ENCODE measurements at places on chromosomes 13 and 19.

- DNase-seq = no peak
Observed at GRCh38 chr13:78065141-78065540, 146.5 kb upstream of the EDNRB start.

GRCh38 chr19:14031719-14032480 is at the start of gene IL27RA:
Gene IL27RA (plus strand): TSS chr19:14031762. CDS start chr19:14031873, 111 bp downstream.
- no peak for DNase-seq

DNA sequence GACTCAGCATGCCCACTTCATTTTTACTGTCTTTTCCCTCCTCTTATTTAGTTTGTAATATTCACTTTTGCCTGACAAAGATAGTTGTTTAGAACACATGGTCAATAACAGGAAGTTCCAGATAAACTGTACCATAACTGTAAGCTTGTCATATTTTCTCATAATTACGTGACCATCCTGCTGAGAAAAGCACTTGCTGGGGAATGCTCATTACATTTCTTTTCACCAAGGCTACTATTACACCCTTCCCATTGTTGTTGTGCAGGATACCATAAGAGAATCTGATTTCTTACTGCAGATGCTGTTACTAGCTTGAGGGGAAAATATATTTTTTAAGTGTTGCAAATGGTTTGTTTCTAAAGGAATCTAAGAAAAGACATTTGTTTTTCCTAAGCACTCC is 111.7 kb upstream of the SLITRK6 start:
- DNase-seq = no peak

DNA sequence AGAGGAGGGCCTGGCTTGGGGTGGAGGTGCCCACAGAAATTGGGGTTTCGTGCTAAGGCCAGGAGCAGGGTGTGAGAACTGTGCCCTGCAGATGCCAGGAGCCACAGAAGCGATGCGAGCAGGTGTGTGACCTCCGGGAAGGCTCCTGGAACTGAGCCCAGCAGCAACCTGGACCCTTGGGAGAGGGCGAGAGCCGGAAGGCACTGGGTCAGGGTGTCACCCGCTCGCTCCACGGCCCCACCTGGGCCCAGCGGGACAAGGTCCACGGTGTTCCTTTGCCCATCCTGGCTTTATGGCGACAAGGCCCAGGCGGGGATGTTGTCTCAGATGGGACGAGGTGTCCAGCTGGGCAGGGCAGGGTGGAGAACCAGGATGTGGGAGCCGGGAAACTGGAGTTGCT is 4.2 kb downstream of the MISP start:
- no peak for DNase-seq

GRCh38 chr13:24854311-24854710 is 90.3 kb downstream of the RNF17 start:
- DNase-seq = no peak

GRCh38 chr19:39308531-39309304 is 11.9 kb downstream of the LRFN1 start:
- DNase-seq = no peak

DNA sequence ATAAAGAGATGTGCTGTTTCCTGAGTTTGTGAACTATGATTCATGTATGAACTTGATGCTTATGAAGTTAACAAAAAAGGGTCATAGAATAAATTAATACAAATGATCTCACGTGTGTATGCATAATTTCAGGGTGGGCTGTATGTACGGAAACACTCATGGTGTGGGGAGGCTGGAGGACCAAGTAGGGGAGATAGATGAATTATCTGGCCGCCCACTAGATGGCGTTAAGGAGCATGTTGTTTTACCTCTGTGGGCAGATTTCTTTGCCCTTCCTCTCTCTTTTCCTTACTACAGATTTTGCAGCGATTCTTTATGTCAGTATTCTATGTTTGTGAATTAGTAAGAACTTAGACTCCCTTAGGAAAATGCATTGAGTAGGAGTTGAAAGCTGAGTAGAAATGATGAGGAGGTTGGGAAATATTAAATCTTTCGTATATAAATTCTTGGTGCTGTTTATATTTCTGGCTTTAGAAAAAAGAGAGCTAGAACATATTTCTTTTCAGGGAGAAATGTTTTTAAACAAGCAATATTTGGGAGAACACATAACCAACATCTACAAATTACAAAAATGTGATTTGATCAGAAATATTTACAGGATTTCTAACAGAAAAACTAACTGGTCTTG is 47.4 kb upstream of the TMTC4 start:
- DNase-seq = no peak

GRCh38 chr13:48009284-48009683 is 8.2 kb upstream of the SUCLA2 start:
- no peak for DNase-seq

DNA sequence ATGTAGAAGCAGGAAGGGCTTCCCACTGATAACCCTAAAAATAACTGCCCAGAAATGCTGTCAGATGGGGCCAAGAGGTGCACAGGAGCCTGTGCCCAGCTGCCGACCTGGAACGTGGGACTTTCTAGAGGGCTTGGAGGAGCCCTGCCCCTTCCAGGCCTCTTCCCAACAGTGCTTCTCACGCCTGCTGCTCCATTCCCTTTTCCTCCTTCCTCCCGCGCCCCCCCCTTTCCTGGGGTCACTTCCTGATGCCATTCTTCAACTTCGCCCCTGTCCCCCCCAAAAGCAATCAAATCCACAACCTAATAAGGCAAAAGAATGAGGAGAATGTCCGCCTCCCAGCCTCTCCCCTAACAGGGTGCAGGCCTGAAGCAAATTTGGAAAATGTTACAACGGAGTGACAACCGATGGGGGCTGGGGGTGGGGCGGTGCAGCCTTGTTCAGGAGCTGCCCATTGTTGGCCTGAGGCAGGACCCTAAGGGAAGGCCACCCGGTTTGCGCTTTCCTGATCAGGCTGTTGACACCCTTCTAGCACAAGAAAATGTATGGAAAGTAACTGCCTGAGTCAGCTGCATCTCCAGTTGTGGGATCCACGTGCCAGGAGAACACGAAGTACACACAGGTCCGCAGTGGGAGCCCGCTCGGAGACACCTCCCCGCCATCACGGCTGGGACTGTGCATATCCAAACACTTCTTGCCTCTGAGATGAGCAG is 18.7 kb downstream of the ACTN4 start:
- no peak for DNase-seq

DNA sequence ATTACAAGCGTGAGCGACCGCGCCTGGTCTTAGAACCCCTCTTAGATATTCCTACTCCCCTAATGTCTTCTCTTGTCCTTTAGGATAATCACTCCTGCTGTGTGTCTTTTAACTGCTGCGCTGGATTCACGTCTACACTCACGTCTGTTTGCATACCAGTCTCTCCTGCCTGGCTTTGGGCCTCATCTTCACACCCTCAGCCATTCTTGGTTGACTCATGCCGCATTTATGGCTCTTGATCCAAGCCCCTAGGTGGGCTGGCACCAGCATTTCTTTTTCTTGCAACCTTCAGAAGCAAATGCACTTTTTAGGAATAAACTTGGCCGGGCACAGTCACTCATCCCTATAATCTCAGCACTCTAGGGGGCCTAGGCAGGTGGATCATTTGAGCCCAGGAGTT is 22.7 kb downstream of the MYO9B start:
- no peak for DNase-seq

- no peak for DNase-seq
Observed at GRCh38 chr13:108463340-108463739, 166.1 kb upstream of the MYO16 start.

GRCh38 chr19:3482507-3483225 is 575 bp downstream of the SMIM44 start:
- DNase-seq = no peak

GRCh38 chr13:24097064-24097463 is 63.5 kb upstream of the SPATA13 start:
- no peak for DNase-seq

- no peak for DNase-seq
Observed at GRCh38 chr13:50244713-50245574, 229.7 kb downstream of the KCNRG start.

- no peak for DNase-seq
Observed at GRCh38 chr13:76790526-76790925, 95.7 kb downstream of the KCTD12 start.

GRCh38 chr13:18949489-18949761 is 232.2 kb downstream of the TUBA3C start:
- DNase-seq = no peak

- no peak for DNase-seq
Observed at GRCh38 chr13:67292886-67293285, 62.8 kb upstream of the PCDH9 start.

DNA sequence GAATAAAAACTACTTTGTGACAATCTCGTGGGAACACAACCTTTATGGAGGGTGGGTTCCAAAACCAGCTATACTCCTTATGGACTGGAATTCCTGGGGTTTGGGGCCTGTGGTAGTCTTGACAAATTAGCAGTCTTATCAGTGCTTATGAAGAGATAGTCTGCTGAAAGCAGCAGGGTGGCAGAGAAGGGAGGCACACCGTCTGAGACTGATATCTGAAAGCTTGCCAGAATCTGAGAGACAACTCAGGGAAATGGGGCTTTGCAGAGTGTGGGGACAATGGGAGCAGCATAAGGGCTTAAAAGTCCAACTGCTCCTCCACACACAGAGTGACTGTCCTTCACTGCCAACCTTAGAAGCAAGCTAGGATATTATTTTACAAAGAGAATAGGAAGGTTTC is 95.9 kb downstream of the UGGT2 start:
- DNase-seq = no peak

DNA sequence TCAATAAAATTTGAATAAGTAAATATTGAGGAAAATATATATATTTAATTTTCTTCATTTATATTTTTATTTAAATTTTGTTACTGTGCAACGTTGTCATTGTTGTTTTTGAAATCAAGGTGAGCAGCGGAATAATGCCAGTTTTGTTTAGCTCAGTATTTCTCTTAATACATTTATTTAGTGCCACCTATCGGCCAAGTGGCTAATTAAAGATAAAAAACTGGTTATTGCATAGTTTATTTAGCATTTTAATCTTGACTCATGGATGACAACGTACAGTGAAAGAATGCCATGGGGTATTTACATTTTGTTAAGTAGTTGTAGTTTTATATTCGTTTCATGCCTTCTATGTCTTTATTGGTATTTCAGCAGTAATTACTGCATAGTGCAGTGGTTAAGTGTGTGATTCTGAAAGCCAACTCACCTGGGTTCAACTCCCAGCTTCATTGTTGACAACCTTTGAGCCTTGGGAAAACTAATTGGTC is 265.9 kb downstream of the MYO16 start:
- no peak for DNase-seq

- DNase-seq = no peak
Observed at GRCh38 chr13:36837354-36838092, 18.5 kb downstream of the RFXAP start.

- DNase-seq = no peak
Observed at GRCh38 chr13:30043631-30043925, 193.2 kb upstream of the UBL3 start.

GRCh38 chr19:29201855-29202254 is 11.1 kb downstream of the UQCRFS1 start:
- no peak for DNase-seq

- peak; percentile 78 for DNase-seq
Observed at GRCh38 chr19:49553451-49554271, 25.9 kb downstream of the RCN3 start.

DNA sequence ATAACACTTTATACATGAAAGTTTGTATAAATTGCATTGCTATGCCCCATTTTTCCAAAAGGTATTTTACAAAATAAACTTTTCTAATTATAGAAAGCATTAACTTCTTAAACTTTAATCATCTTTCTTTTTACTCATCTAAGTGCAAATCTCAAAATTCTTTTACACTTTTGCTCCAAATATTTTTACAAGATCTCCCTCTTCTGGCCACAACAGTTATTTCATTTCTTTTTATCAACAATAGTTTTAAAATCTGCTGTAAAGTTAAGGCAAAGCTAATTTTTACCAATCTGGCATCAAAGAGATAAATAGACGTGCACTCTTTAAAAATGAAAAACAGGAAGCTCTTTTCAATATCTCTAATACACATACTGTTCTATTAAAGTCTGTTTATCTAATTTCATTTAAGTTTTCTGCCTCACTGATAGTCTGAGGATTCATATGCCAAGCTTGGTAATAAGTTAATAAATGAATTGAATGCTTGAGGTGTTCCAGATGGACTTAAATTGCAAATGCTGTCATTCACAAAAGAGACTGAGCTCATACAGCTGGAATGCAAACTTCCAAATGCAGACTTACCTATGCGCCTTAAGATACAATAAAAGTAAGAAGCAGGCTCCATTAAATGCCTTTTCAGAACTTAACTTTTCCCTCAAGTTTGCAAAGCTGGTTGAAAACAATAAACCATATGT is 583.0 kb upstream of the ATXN8OS start:
- no peak for DNase-seq

DNA sequence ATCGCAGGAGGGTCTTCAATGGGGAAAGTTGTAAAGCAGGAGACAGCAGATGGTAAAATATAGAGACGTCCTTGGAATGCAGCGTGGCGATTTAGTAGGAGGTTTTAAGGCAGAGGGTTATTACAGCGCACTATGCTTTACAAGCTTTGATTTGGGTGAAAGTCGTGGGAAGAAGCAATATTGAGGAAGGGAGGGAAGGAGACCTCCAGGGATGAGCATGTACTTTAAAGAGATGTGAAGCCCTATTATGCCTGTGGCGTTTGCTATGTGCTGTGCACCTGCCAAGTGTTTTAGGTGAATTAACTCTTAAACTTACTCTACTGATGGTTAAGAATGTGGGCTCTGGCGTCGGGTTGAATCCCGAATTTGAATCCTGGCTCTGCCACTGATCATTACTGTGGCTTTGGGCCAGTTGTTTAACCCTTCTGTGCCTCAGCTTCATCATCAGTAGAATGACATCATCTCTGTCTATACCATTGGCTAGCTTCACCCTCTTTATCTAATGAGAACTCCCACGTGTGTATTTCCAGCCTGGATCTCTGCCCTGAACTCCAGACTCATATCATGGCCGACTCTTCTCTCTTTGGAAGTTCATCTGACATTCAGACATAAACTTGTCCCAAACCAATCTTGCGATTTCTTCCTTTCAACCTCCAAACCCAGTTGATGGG is 583 bp downstream of the CCDC61 start:
- no peak for DNase-seq

GRCh38 chr19:40704491-40705361 is 12.0 kb downstream of the COQ8B start:
- no peak for DNase-seq

- no peak for DNase-seq
Observed at GRCh38 chr13:75685239-75685697, 49.1 kb downstream of the LMO7 start.

DNA sequence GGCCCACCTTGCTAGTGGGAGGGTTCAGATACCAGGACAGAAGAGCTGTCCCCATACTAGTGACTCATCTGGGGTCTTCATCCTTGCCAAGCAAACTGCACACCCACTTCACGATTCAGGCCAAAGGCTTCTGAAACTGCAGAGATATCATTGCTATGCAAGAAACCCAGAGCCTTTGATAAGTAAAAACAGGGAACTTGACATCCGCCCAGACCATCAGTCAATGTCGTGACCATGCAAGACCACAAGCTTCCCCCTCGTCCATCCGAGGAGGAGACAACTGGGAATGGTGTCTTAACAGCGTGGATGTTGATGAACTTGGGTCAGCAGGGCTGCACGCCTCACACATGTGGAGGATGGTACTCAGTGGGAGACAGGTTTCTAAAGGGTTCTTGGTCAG is 58.0 kb downstream of the ABCC4 start:
- no peak for DNase-seq

- no peak for DNase-seq
Observed at GRCh38 chr19:57161985-57162539, 5.2 kb downstream of the DUXA start.

- DNase-seq = no peak
Observed at GRCh38 chr19:18809149-18809868, 18.2 kb upstream of the COMP start.

Data from keratinocyte (primary cell).